ENCODE measurements at places on chromosomes 5 and 9. TPM values are rescaled to one million over a fixed set of nuclear protein-coding genes. Genes with fewer than 3 reads are reported as not detected.
A peak's percentile ranks its signal among the peaks of the same experiment; 100 is the strongest.

TEK gene
- not detected for total RNA-seq

UBE2B gene
- total RNA-seq, result 124 TPM

GARIN3 gene
- total RNA-seq, result not detected

EQTN gene
- total RNA-seq, result not detected

STK10 gene
- 408 TPM for total RNA-seq

LAMC3 gene
- total RNA-seq, result 0.47 TPM

DNA sequence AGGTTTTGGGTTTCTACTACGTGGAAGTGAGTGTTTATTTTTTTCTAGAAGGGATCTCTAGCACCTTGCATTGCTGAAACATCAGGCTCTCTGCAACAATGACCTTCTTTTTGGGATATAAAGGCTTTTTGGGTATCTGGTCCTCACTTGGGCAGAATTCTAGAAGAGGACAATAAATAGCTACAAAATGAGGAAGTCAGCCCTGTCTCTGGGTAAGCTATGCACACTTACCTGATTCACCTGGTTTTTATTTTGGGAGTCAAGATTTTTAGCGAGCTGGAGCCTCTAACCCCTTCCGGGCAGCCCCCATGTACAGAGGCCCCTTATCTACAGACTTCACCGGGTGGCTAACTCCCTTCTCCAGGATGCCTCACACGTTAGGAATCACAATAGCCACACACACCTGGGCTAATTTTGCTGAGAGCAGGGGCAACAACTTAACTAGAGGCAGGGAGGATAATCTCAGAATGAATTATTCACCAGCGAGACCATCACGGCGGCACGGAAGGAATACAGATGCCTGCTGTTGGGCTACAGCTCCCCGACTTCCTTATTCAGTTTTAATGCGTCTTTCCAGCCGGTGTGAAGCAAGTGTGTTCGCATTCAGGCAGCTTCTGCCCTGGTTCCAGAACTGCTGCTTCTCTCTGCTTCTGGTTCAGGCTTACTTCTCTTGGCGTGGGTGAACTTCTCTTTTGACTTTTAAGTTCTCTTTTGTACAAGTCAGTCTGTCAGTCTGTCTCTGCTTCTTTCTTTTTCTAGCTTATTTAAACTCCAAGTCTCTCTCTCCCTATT is 341.0 kb upstream of the PANK3 start:
- H3K27ac ChIP-seq, result no peak overlapping the region
- no peak for DNase-seq
- no peak overlapping the region for H3K4me3 ChIP-seq
- H3K36me3 ChIP-seq, result no peaks in the 10 kb centered on the region
- peaks cover 69% of the 10 kb centered on the region for H3K27me3 ChIP-seq

DNA sequence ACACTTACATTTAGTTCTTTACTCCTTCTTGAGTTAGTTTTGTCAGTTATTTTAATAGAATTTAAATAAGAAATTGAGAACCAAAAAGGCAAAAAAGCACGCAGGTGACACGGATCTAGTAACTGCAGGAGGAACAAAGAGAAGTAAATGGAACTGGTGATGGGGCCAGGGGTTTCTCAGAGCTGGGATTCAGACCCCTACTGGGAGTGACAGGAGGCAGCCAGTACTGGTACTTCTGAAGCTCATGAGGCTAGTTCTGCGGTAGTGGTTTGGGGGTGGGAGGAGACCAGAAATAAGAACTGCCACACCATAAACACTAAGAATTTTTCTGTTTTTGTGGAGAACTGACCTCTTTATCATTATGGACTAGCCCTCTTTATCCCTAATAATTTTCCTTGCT is 48.2 kb downstream of the OXCT1 start:
- H3K4me3 ChIP-seq, result no peak overlapping the region
- DNase-seq, result no peak
- H3K27ac ChIP-seq, result no peak overlapping the region
- no peaks in the 10 kb centered on the region for H3K27me3 ChIP-seq
- H3K4me1 ChIP-seq, result peaks cover 7% of the 10 kb centered on the region

- no peak overlapping the region for H3K4me3 ChIP-seq
- peaks cover 8% of the 10 kb centered on the region for H3K36me3 ChIP-seq
- peaks cover 5% of the 10 kb centered on the region for H3K4me1 ChIP-seq
- H3K27ac ChIP-seq, result no peak overlapping the region
- no peak for DNase-seq
These were observed 113.4 kb upstream of the GRHPR start for GRCh38 chr9:37309136-37309535.

DNA sequence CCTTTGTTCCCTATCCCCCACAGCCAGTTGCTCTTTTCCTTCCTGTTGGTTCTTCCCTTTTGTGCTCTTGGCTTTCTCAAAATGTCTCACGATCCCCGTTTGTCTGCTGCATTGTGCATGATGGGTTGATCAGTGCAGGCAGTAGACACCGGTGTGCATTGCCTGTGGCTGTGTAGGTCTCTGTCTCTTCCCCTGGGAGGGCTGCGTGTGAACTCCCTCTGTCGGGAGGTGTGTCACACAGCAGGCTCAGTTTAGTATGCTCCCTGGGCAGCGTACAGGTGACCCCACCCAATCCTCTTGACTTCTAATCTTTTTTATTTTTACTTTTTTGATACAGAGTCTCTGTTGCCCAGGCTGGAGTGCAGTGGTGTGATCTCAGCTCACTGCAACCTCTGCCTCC is 265.3 kb downstream of the FSTL4 start:
- H3K4me1 ChIP-seq, result no peaks in the 10 kb centered on the region
- no peak for DNase-seq
- H3K27me3 ChIP-seq, result peaks cover 32% of the 10 kb centered on the region
- no peak overlapping the region for H3K27ac ChIP-seq

GRCh38 chr5:2899311-2899710 is 147.8 kb upstream of the IRX2 start:
- H3K4me3 ChIP-seq, result no peak overlapping the region
- no peaks in the 10 kb centered on the region for H3K36me3 ChIP-seq
- DNase-seq, result no peak
- H3K4me1 ChIP-seq, result no peaks in the 10 kb centered on the region

DNA sequence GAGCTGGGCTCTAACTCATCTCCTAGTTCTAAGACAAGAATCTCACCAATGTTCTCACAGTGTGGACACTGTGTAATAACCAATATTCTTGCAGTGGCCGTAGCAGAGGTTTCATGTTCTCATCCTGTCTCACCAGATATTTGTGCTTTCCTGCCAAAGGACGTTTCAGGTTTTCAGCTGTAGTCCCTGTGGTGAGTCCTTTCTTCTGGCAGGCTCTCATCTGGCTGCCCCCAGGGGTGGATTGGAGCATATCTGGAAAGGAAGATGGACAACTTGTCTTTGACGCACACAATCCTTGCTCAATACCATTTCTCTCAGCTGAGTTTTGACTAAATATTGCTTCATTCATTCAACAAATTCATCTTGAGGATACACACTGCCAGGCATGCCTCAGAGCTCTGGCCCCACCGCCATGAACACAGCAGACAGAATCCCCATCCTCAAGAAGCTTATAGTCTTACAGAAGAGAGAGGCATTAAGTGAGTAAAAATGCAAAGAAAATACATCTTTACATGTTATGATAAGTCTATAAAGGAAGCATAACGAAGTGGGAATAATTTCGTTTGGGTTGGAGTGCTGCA is 33.8 kb upstream of the NEURL1B start:
- H3K27me3 ChIP-seq, result peaks cover 22% of the 10 kb centered on the region
- no peak overlapping the region for H3K4me3 ChIP-seq
- H3K4me1 ChIP-seq, result no peaks in the 10 kb centered on the region
- peaks cover 5% of the 10 kb centered on the region for H3K36me3 ChIP-seq

- no peak overlapping the region for H3K4me3 ChIP-seq
- peaks cover 2% of the 10 kb centered on the region for H3K4me1 ChIP-seq
- no peaks in the 10 kb centered on the region for H3K36me3 ChIP-seq
- no peak overlapping the region for H3K27ac ChIP-seq
- DNase-seq, result no peak
- H3K27me3 ChIP-seq, result peaks cover 71% of the 10 kb centered on the region
These were observed 18.4 kb upstream of the ADRA1B start for GRCh38 chr5:159897786-159898393.

- H3K27me3 ChIP-seq, result no peaks in the 10 kb centered on the region
- H3K36me3 ChIP-seq, result peaks cover 2% of the 10 kb centered on the region
- H3K27ac ChIP-seq, result no peak overlapping the region
- H3K4me3 ChIP-seq, result no peak overlapping the region
- no peak for DNase-seq
These were observed 107.0 kb upstream of the NUDT12 start for GRCh38 chr5:103669615-103670014.

DNA sequence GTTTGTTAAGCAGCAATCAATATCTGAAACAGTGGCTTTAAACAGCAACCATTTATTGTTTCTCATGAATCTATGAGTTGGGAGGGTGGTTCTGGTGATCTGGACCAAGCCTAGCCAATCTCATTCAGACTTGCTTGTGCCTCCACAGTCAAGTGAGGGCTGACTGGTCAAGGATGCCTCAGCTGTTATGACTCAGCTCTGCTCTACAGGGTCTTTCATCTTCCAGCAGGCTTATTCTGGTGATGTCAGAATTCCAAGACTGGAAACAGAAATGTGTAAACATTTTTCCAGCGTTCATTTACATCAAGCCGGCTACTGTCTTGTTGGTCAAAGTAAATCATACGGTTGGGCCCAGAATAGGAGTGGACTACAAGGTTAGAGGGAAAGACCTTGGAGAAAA is 2.5 kb upstream of the PIP5K1B start:
- no peak overlapping the region for H3K27ac ChIP-seq
- H3K27me3 ChIP-seq, result peaks cover 86% of the 10 kb centered on the region
- H3K4me3 ChIP-seq, result no peak overlapping the region
- H3K36me3 ChIP-seq, result peaks cover 2% of the 10 kb centered on the region

DNA sequence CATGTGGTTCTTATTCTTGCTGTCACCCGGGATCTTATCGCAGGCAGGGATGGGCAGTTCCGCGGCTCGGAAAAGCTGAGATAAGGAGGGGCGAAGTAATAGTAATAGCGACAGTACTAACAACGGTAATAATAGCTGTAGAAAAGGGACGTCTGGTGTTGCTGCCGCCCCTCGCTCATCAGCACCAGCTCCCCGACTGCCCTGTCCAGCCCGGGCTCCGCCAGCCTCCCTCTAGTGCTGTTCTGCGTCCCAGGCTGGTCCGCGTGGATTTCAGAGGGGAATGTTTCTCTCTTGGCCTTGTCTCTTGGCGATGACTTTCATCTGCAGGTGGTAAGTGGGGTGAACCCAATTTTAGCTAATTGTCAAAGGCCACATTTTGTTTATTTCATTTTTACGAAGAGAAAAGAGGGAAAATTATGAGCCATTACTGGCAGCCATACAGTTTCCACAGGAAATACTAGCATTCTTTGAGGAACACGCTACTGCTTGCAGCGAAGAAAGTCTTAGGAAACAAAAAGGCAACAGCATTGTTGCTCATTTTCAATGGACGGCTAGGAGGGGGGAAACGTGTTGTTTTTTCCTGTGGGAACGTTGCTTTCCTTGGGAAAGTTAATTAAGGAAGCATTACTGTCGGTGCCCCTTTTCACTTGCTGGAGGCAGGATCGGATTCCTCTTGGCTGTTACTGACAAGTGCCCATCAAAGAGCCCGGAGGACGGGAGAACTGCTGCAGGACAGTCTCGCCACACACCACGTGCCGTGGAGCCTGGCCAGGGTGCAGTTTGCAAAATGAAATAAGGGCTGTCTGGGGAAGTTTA is 762 bp downstream of the SNCAIP start:
- H3K4me1 ChIP-seq, result no peaks in the 10 kb centered on the region
- H3K4me3 ChIP-seq, result peak overlapping the region; percentile 19
- peaks cover 47% of the 10 kb centered on the region for H3K27me3 ChIP-seq
- H3K36me3 ChIP-seq, result no peaks in the 10 kb centered on the region
- no peak overlapping the region for H3K27ac ChIP-seq
- no peak for DNase-seq

DNA sequence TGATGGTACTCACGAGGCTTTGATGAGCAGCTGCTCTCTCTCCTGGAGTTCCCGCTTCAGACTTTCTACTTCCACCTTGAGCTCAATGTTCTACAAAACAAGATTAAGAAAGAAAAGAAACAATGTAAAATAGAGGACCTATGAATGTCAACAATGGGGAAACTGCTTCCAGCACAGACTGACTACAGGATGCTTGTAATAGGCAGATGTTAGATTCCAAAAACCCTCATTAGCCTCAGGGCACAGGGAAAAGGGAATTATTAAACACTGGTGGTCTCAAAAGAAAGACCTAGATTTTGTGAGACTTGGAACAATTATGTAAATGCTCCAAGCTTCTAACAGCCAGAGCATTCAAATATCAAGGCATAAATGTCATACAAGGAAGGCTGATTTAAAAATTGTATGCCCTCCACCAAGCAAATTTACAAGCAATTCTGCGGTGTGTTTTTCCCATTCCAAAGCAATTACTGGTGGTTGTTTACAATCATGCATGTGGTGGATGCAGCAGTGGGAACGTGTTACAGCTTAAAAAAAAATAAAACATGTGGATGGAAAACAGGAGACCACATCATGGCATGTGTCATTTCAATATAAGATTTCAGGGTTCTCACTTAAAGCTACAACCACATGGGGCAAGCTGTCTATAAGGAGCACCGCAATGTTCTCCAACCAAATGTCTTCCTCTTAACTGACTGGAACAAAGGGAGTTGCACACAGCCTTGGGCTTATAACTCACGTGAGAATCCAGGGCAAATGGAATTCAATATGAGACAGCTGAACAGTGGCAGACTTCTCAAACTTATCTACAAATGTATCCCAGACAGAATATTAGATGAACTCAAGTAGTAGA is 34.0 kb downstream of the CDK5RAP2 start:
- no peaks in the 10 kb centered on the region for H3K27me3 ChIP-seq
- H3K4me1 ChIP-seq, result peaks cover 12% of the 10 kb centered on the region

GRCh38 chr5:35129921-35130485 is 82.3 kb upstream of the AGXT2 start:
- H3K27me3 ChIP-seq, result peaks cover 52% of the 10 kb centered on the region
- peak overlapping the region; percentile 46 for H3K4me3 ChIP-seq
- no peaks in the 10 kb centered on the region for H3K36me3 ChIP-seq
- H3K27ac ChIP-seq, result no peak overlapping the region

DNA sequence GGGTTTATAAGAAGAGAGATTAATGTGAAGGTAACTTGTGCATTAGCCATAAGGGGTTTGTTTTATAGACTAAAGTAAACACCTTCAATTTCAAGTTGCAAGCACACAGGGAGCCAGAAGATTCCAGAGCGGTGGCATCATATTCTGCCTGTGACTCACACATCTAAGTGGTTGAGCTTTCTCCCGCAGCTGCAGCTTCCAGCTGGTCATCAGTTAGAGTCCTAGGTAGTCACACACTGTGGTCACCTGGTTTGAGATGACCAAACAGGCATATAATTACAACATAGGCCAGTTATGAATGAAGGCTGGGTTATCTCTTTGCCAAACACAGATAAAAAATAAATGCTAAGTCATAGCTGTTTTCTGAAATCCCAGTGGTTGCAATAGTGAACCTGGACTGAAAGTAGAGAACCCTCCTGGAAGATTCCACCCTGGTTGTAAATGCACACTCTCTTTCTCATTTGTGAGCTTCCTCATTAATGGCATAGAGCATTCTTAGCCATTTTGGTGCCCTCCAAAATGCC is 171.3 kb downstream of the GDNF start:
- H3K4me3 ChIP-seq, result no peak overlapping the region
- no peak overlapping the region for H3K27ac ChIP-seq
- no peak for DNase-seq
- peaks cover 24% of the 10 kb centered on the region for H3K4me1 ChIP-seq
